Activated T-cell treated with anti-CD3 and anti-CD28 coated beads, Interleukin-2, amount 50 U/mL, for 4 hours (primary cell): ENCODE measurements at places on chromosomes 12 and 14. TPM values are rescaled to one million over a fixed set of nuclear protein-coding genes. Genes with fewer than 3 reads are reported as not detected.

Gene DNAI7
- not detected for total RNA-seq

DNA sequence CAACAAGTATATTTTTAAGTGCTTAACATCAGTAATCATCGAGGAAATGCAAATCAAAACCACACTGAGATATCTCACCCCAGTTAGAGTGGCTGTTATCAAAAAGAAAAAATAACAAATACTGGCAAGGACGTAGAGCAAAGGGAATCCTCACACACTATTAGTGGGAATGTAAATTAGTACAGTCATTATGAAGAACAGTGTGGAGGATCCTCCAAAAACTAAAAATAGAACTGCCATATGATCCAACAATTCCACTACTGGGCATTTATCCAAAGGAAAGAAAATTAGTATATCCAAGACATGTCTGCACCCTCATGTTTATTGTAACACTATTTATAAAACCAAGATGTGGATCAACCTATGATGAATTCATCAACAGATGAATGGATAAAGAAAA is 149.0 kb upstream of the PWP1 start:
- DNase-seq: no peak

DNA sequence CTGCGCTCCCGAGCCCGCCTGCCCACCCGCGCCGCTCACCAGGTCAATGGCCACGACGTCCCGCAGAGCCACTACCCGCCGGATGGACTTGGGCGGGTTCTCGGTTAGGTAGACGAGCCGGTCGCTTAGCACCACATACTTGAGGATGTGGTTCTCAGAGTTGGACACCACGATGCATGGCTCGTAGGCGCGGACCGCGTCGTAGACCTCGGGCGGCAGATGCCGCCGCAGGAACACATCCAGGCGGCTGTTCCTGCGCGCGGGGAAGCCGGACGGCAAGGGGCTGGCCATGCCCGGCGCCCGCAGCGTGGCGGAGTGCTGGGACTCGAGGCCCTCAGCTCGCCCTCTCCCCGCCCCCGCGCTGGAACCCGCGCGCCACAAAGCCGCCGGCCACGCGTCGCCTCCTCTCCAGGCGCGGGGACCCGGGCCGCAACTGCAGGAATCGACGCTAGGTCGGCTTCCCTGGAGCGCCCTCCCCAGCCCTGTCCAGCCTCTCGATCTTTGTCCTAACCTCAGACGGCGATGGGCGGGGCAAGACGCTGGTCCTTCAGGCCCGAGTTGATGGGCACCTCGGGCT is at the start of gene C12orf56:
C12orf56 (minus strand) TSS at position 484 of the 577 bp plus-strand sequence; CDS start at position 291, 193 bp downstream.
- DNase-seq: no peak

- no peak for DNase-seq
These were observed 179.2 kb upstream of the EGLN3 start for GRCh38 chr14:34129927-34130552.
